CD14-positive monocyte (primary cell): ENCODE measurements at places on chromosomes 12 and 14.

GRCh38 chr14:70858641-70859040, 48.6 kb upstream of the PCNX1 start:
- no peak for DNase-seq

DNA sequence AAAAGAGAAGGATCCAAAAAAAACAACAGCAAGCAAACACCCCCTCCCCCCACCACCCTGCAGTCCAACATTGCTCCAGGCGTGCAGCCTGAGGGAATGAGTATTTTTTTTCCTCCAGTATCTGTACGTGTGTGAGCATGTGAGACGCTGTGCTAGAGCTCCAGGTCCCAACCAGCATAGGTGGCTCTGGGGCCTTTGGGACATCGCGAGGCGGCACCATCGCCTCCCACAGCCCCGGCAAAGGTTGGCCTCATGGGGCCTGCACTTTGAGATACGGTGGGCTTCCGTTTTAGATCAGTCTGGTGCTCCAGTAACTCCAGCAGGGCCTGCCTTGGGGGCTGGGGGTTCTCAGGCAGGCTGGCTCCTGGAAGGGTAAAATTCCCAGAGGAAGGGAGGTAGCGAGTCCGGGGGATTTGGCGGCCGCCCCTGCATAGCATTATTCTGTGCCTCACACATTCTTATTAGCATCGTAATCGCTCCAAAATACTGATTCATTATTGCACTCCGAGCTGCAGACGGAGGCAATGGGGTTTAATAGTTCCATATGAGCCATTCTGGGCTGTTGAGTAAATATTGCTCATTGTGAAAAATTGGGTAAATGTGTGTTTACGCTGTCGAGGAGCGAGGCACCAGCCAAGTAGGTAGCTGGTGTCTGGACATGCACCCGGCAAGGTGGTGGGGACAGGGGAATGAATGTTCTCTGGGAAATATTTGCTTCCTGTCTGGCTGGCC, 143.1 kb upstream of the MYL2 start:
- DNase-seq, result no peak

GRCh38 chr14:69901113-69901951, 22.1 kb downstream of the SMOC1 start:
- no peak for DNase-seq

DNA sequence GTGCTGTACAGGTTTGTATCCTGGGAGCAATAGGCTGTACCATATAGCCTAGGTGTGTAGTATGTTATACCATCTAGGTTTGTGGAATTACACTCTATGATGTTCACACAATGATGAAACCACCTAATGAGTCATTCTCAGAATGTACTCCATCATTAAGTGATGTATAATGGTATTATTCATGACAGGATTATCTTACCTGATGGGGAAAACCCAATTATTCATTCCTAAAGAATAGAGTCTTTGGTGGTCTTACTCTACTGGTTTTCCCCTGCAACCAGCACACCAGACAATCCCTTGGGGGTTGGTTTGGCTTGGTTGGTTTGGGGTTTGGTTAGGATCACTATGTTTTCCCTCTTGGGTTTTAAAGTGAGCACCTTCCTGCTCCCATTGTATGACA, 12.6 kb upstream of the OR10P1 start:
- no peak for DNase-seq

DNA sequence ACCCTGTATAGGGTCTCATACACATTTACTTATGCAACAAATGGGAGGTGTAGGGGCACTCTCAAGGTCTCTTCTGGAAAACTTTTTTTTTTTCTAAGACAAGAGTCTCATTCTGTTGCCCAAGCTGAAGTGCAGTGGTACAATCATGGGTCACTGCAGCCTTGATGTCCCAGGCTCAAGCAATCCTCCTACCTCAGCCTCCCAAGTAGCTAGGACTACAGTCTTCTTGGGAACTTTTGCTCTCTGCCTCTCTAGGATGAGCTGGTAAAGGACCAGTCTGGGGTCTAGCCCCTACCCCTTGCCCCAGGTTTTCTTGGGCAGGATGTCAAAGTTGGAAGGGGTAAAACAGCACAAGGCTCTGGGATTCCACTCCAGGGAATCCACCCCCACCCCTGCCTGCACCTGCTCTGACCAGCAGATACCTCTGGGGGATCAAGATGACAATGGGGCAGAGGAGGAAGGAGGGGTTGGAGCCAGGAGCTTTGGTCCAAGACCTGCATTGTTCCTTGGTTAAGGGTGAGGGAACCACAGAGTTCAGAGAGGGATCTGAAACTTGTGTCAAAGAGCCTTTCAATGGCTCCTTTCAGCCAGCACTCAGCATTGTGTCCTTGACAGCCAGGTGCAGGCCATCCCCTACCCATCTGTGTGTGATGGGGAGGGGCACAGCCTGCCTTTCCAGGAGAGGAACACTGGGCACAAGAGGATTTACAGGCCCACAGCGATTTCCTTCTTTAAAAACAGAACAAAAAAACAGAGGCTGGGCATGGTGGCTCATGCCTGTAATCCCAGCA, 12.2 kb downstream of the CTDSP2 start:
- DNase-seq, result no peak

GRCh38 chr12:131473741-131474709, 236.9 kb upstream of the SFSWAP start:
- DNase-seq, result no peak

DNA sequence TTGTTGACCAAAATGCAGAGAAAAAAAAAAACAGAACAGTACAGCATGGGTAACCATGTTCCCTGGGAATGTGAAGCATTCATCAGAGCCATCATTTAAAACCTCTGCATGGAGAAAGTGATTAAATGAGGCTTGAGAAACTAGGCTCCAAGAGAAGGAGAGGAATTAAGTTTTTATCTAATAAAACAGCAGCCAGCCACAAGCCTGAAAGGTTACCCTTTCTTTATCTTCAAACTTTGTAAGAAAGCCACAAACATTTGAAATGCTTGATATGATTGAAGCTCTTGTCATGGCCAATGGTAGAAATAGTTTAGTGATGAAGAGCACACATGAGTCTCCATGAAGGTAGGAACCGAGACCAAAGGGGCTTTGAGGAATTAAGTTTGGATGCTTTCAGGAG, 144.9 kb upstream of the SYT1 start:
- DNase-seq, result no peak

DNA sequence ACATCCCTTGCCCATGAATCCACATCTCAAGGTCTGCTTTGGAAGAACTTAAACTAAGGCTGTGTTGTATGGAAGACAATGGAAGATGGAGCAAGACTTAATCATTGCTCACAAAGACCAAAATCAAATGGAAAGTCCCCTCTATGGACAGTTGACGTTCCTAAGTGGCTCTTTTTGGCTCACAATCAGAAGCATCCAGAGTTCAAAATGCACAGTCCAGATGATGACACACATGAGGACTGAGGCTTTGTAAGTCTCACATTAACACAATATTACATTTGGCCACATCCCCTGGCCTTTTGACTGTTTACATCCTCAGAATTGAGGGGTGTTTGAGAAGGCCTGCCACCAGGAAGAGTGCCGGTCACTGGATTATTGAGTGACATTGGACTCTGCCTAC, 122.3 kb upstream of the CPM start:
- no peak for DNase-seq

GRCh38 chr14:93207468-93208308, 632 bp downstream of the UBR7 start:
- DNase-seq, result peak; percentile 49

- DNase-seq, result peak; percentile 19
These were observed 31.6 kb upstream of the PTPRQ start for GRCh38 chr12:80412343-80412953.

DNA sequence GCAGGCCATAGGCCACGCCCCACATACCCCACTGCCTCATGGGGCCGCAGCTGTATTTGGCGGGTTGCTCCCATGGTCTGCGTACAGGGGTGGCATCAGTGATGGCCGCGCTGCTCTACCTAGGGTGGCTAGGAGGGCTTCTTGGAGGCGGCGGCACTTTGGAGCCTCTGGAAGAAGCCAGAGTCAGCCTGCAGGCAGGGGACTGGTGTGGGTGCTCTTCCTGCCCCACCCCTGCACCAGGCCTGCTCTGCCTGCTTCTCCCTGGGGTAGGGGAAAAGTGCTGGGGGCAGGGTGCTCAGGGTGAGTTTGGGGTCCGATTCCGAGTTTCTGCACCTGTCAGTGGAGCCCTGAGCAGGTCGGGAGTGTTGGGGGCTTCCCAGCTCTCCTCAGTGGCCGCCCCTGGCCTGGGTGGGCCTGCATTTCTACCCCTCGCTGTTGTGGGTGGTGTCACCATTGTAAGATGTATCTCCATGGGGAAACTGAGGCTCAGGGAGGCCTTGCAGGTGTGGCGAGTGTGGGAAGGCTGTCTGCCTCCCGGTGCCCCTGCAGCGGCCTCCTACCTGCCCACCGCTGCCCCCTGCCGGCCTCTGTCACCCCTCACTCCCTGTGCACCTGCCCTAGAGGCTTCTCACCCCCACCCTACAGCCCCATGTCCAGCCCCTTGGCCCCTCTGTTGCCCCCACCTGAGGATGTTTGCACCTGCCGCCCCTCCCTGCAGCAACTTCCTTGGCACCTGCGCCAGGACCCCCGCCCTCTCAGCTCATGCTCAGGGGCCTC, 5.5 kb downstream of the CEP170B start:
- DNase-seq, result no peak

GRCh38 chr12:68880660-68881325, 52.2 kb downstream of the CPM start:
- no peak for DNase-seq

- no peak for DNase-seq
These were observed at the start of gene MORN3 for GRCh38 chr12:121669521-121669900. TSS of gene MORN3 (minus strand) at chr12:121669654. CDS start at chr12:121669483, 171 bp downstream.

GRCh38 chr14:70213721-70214282, 25.1 kb upstream of the SLC8A3 start:
- no peak for DNase-seq

DNA sequence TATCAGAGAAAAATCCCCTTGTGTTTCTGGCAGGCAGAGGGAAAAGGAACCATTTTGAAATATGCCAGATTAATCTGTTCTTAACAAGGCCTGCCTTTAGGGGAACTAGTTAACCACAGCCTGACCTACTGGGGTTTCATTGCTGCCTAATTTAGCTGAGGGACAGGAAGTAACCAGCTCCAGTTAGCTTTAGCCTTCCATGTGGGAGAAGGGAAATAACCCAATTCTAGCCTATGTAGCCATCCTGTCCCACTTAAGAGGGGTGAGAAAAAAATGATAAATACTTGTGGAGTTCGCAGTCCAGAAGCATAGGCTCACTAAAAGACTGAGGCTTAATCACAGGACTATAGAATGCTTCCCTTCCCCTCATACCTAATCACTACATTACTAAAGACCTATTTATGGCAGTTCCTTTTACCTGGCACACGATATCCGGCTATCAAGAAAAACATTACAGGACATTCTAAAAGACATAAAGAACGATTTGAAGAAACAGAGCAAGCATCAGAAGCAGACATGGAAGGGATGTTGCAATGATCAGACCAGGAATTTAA, 22.8 kb downstream of the COX8C start:
- peak; percentile 69 for DNase-seq

DNA sequence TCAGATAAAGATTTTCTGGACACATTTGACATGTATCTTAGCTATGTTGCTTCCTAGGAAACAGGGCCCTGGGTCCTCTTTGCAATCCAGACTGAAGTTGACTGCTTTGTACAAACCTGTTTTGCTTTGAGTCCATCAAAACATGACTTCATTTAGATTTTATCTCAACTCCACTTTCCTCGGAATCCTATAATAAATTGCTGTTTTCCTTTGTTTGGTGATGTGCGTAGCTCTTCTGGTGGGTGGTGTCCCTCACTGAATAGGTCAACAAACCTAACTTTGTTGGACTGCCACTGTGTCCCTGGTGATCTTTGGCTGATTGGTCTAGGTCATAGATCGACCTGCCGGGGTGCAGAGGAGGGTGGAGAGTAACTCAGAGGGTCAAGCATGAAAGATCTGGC, 735 bp upstream of the P2RX7 start:
- no peak for DNase-seq

DNA sequence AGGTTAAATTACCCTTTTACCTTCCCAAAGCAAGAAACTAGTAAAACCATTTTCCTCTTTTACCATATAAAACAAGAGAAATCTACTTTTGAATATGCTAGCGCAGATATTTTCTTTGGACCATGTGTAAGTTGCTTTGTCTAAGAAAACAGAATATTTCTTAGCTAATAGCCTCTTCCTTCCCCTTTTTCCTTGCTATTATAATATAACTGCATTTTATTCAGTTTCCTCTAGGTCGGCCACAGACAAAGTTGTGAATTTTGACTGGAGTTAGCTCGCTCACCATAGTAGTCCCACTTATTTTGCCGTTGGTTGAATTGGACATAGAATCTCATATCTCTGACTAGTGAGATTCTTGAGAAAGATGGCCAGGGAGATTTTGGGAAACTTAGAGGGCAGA, 115.6 kb downstream of the PLEKHA5 start:
- peak; percentile 21 for DNase-seq

DNA sequence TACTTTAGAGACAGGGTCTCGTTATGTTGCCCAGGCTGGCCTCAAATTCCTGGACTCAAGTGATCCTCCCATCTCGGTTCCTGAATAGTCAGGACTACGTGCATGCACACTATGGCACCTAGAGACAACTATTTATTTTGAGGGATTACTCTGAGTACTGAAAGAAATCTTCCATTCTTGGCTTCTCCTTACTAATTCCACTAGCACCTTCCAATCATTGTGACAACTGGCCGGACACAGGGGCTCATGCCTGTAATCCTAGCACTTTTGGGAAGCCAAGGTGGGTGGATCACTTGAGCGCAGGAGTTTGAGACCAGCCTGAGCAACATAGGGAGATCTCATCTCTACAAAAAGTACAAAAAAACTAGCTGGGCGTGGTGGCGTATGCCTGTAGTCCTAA, 42.1 kb upstream of the MTERF2 start:
- DNase-seq, result no peak

DNA sequence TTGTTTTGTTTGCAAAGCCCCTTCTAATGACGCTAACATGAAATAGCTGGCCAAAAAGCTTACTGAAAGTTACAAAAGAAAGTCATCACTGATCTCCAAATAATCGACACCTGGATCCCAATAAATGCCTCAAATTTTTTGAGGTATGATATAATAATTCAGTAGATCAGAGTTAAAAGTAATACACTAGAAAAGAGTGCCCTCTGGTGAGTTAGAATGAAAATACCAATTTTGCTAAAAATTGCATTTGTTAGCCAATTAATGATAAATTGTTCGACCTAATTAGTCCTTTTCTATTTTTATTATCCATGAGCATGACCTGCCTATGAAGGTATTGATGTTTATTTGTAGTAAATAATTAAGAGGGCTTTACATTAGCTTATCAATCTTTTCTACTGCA, 78.6 kb downstream of the CEP128 start:
- no peak for DNase-seq

GRCh38 chr12:96136161-96136560, 58.0 kb upstream of the ELK3 start:
- DNase-seq, result no peak
